ENCODE measurements at places on chromosomes 1 and 21. TPM values are rescaled to one million over a fixed set of nuclear protein-coding genes. Genes with fewer than 3 reads are reported as not detected.

SPATA21 gene
- not detected for total RNA-seq

HMGCS2 gene
- total RNA-seq = not detected

CRYAA gene
- not detected for total RNA-seq

FABP3 gene
- total RNA-seq = 28.6 TPM

MYBPH gene
- total RNA-seq = not detected

KRTAP19-3 gene
- total RNA-seq = not detected

TPTE gene
- not detected for total RNA-seq

RYR2 gene
- 59.0 TPM for total RNA-seq

KRTAP23-1 gene
- not detected for total RNA-seq

FMO2 gene
- 292 TPM for total RNA-seq

NPHS2 gene
- not detected for total RNA-seq

TMEM125 gene
- 0.63 TPM for total RNA-seq

DNA sequence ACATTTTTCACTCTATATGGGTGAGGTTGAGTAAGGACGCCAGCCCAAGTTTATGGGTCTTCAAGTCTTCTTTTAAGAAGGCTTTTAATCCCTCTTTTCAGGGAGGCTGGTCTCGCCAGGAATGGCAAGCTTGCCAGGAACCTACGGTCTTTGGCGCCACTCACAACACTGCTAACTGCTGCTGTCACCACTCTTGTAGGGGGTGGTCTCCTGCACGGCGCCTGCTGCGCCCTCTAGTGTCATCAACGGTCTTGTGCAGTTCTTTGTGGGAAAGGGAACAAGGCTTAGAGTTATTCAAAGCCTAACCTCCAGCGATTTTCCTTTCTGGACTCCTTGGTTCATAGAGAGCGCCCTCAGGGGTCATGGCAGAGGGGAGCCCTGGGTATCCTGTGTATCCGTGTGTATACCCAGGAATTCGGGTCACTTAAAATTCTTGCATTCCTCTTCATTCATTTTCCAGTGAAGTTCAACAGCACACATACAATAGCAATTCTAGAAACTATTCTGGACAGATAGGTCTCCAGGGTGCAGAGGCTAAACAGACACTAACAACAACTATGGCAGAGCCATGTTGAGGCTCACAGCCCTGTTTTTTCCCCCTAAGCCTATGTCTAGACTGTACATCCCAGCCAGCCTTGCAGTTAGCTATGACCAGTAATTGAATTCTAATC lies 392.8 kb upstream of the CAMK1G start:
- DNase-seq = no peak

GRCh38 chr1:95994643-95995042 lies 726.9 kb upstream of the PTBP2 start:
- no peak for DNase-seq

DNA sequence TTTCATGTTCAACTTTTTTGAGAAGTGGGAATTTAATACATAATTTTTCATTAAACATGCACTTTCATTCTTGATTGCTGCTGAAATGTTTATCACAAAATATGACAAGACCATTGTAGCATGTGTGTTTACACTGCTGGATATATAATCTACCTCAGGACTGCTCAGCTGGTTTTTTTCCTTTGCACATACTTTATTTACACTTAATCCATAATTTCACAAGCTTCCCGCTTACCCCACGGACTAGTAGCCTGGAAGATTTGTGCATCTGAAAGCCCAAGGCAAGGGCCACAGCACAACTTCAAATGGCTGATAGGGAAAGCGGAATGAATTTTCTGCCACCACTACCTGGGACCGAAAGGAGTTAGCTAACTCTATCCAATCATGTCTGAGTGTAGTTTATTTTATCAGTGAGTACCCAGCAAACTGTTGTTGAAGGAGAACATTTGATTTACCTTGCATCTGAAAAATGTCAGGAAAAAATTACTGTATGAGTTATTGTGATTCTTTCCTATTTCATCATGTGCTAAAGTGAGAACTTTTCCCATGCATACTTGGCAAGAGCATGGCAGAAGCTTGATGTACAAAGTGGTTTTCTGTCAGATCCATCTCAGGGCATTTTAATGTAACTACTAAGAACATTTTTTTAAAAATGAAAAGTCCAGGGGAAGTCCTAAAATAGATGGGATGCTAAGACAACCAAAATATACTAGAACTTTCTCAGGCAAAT lies 558.2 kb upstream of the USP24 start:
- no peak for DNase-seq

DNA sequence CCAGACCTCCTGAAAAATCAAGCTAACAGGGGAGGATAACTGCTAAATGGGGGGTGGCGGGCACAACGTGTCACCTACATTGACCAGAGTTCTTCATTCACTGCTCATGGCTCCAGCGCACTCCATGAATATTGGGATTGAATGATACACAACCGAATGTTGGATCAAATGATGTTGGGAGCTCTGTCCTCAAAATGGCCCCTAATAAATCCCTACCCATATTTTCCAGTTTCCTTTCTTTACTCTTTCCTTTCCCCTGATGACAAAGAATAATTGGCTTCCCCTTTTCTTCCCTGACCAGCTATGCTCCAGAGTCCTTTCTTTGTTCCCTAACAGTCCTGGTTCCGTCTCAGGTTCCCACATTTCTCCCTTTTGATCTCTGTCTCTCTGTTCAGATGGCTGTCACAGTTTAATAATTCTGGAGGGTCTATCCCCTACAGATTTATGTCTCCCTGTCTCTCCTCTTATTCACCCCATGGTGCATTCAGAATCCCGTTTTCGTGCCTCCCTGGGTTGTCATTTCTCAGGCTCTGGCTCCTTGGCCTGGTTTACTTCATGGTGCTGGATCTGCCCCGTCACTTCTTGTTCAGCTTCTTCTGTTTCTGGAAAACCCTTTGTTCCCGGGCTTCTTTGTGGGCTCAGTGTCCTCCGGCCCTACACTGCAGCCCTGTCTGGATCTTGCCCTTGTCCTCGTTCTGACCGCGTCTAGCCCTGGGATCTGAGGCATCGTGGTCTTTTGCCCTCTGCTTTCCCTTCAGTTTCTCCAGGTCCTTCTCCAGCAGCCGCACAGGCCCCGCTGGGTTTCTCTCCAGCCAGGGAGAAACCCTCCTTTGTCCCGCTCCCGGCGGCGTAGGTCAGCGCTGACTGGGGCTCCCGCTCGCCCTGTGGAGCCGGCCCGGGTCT lies 78.3 kb downstream of the NDUFS5 start:
- DNase-seq = no peak

- no peak for DNase-seq
Measured at GRCh38 chr1:85198864-85199263, 2.0 kb downstream of the SYDE2 start.

DNA sequence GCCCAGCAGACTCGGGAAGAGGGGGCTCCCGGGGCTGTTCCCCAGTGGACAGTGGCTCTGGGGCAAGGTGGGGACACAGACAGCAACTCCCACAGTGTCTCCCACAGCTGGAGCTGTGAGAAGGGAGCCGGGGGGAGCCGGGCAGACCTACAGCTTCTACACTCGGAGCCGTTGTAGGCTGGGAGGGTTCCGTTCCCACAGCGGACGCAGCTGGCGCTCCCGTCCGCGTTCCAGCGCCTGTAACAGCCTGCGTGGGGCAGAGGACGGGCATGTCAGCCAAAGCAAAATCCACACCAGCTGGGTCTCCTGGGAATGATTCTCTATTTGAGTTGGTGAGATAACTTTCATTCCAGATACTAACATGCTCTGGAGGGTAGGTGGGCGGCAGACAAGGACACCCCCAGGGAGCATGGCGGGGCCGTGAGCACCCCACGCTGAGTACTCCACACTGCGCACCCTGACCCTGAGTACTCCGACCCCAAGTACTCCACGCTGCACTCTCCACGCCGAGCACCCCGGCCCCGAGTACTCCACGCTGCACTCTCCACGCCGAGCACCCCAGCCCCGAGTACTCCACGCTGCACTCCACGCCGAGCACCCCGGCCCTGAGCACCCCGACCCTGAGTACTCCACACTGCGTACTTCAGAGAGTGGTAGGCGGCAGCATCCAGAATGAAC lies 13.4 kb upstream of the RNF223 start:
- no peak for DNase-seq

DNA sequence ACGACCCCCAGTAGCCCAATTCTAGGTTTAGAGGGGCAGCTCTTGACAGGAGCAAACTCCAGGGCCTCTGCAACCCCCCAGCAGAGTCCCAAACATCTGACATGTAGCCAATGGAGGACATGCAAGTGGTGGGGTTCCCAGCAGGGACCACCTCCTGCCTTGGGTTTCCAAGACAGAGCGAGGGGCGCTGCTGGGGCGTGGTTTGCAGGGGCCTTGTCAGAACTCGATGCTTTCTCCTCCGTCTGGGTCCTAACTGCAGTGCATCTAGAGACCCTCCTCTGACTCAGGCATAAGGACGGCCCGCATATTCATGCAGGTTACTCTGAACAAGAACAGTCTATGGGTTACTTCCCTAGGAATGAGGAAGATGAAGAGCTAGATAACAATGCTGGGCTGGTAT lies 17.2 kb downstream of the EPHX1 start:
- DNase-seq = no peak

DNA sequence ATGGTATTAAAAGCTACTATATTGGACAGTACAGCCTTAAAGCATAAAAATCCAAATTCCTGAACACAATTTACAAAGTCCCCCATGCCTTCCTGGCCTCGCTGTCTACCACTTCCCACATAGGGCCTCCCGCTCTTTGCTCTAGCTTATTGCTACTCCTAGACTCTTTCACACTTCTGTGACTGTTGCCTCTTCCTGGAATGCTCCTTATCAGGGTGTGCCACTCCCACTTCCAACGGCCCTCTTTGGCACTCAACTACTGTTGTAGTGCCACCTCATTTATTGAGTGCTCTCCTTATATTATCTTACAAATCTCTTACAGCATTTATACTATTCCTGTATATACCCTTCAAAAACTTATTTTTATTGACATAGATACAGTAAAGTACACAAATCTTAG lies 4.8 kb downstream of the SARS1 start:
- no peak for DNase-seq

DNA sequence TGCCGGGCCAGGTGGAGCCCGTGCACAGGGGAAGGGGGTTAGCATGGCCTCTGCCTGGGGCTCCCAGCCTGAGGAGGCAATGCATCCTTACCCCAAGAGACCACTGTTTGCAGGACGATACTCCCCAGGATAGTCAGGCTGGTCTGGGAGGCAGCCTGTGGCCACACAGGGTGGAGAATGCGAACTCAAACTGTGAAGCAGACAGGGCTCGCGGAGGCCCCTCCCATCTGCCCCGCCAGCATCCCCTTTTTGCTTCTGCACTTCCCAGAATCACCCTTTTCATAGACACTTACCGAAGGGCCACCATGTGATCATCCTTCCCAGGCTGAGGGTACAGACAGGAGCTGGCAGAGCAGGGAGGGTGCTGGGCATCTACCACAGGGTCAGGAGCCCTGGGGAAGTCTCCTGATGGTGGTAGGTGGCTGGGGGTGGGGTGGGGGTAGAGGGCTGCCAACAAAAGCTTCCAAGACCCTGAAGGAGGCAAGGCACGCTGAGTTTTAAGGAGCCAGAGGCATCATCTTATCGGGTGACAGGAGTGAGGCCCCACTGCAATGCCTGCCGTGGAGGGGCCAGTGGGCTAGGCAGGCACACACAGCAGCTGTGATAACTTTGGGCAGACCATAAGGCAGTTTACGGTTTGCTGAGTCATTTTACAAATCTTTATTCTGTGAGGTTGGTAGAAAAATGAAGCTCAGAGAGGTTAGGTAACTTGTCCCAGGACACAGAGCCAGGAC lies 31.3 kb upstream of the BTG2 start:
- no peak for DNase-seq

DNA sequence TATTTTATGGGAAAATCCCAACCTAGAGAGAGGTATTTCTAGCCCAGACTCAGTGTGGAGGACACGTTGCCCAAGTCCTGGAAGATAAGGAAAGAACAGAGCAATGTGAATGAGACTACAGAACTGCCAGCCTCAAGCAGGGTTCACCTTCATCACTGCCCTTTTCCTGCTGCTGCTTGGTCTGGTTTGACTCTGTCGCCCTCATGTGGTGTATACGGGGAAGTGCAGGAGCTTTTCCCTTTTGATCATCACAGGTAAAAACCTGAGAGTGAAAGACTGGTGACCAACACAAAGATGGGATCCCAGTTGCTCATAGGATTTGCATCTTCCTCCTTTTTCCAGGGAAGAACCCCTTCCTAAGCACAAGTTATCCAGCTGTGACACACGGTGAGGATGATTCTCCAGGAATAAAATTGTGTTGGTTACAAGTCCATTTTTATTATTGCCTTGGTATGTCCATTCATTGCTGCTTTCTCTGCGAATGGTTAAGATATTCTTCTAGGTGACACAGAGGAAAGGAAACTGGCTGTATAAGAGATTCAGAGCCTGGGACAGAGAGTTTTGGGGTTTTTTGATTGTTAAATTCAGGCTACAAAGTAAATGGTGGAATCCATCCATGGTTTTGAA lies 89.5 kb upstream of the CD53 start:
- DNase-seq = no peak

DNA sequence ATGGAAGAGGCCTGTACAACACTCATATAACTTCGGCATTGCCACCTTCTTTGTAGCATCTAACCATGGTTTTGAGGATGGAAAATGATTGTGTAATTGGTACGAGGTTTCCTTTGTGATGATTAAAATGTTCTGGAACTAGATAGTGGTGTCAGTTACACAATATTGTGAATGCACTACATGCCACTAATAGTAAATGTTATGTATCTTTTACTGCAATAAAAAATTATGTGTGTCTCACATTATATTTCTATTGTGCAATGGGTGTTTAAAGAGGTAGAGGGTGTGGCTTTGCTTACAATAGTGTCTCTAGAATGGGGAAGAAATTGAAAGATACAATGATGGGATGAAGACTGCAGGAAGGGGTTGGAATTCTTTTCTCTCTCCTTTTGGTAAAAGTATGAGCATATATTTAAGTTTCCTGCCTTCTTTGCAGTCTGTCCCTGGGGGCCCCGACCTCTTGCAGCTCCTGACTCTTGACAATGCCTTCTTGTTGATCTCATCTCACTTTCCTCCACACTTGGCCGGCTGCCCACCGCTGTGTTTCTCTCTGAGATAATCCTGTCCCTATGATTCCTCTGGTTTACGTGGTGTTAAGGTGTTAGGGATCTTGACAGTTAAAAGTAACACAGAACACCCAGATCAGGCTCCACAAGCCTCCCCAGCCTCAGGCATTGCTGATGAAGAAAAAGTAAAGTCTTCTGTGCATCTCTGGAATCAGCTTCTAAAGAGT lies 39.3 kb downstream of the MTARC1 start:
- DNase-seq = no peak

DNA sequence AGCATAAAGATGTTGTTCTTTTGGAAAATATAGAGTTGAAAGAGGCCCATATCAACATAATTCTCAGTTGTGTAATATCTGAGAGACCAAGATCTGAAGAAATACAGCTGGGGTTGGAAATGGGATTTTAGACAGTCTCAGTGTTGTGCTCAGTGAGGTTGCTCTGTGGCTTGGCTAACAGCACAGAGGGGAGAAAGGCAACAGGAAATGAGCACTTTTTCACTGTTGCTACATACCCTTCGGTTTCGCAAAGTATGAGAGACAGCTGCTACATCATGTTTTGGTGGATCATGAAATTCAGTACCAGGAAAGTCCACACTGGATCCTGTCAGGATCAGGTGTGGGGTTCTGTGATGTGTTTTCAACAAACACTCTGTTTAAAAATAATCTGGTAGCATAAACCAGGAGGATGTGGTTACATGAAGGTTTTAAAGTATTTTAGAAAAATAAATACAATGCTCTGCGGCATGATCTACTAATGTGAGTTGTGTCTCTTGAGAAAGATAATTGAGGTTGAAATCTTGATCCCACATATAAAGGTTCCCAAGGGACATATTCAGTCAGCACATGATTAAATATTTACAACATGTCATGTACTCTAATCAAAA lies 7.0 kb upstream of the GPR88 start:
- DNase-seq = no peak

GRCh38 chr1:150352866-150353265 lies 11.1 kb upstream of the RPRD2 start:
- DNase-seq = no peak

GRCh38 chr1:17004466-17005364 lies 7.0 kb downstream of the ATP13A2 start:
- DNase-seq = no peak
